NCI-H1048 (cell line): ENCODE measurements at places on chromosomes 7 and 10.
A peak's percentile ranks its signal among the peaks of the same experiment; 100 is the strongest.

- DNase-seq, result peak; percentile 16
Measured at GRCh38 chr7:64630496-64630895, 35.4 kb upstream of the ZNF107 start.

GRCh38 chr7:55134786-55135185 is 116.0 kb downstream of the EGFR start:
- no peak for DNase-seq

GRCh38 chr7:39592586-39592985 is 26.4 kb downstream of the YAE1 start:
- no peak for DNase-seq

GRCh38 chr7:101243646-101244374 is 1.1 kb downstream of the FIS1 start:
- no peak for DNase-seq

DNA sequence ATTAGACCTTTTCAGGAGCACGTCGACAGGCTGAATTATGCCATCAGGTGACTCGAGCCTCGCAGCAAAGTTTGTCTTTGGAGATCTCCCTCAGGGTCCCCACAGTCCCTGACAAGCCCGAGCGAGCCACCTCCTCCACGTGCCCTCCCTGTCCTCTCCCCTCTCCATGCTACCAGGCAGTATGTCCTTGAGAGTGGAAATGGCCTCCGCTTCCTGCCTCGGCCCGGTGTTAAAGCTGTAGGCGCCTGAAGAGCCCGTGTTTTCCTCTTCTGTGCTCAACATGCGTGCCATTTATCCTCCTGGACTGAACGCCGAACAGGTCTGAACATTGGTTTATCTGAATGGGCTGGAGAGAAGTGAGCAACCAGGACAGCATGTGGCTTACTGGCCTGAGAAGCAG is 82.6 kb downstream of the GPR26 start:
- no peak for DNase-seq

GRCh38 chr10:105925045-105925785 is 1239.3 kb downstream of the SORCS1 start:
- DNase-seq, result no peak

DNA sequence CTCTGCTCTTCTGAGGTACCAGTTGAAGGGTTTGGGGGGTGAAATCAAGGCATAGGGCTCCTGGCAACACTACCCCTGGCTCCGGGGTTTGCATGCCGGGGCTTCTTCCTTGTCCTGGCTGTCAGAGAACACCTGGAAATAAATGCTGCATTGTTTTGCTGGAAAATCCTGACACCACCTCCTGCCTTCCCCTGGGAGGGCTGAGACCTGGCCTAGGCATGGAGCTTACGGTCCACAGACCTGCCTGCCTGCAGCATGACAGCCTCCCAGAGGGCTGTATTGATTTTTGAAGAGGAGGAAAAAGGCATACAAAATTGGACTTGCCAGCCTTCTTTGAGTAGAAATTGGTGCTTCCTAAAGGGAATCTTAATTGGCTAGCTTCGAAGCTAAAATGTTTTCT is 227.1 kb downstream of the MGMT start:
- no peak for DNase-seq

DNA sequence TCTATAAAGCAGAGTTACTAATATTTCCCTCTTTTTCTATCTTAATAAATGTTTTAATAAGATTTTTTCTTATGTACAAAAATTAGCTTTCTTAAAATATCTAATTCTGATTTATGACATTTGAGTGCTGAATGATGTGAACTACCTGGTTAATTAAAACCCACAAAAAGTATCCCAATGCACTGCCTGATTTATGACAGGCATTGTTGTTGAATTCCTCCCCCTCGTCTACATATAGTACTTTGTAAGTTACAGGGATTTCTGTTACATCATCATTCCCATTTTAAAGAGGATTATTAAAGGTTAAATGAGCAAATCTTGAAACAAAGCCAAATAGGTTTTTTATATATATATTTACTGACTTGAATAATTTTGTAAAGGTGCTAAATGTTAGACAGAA is 91.1 kb downstream of the NRBF2 start:
- no peak for DNase-seq

GRCh38 chr7:121084748-121085336 is 96.3 kb downstream of the CPED1 start:
- DNase-seq, result no peak

GRCh38 chr7:30816645-30817370 is 45.6 kb downstream of the MINDY4 start:
- no peak for DNase-seq

- no peak for DNase-seq
Measured at GRCh38 chr7:12747687-12748306, 60.4 kb downstream of the ARL4A start.

DNA sequence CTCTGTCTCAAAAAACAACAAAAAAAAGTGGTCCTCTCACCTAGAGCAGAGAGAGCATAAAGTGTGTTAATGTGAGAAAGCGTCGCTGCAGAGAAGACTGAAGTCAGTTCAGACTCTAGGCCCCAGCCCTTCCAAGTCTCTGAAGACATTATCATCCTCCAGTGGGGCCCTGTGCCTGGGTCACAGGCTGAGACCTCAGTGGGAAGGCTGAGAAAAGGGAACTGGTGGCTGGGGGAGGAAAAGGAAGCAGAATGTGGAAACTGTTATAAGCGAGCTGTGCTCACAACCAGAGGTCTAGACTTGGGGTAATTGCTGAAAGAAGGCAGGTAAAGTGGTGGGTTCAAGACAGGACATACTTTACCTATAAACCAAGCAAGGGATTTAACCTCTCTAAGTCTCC is 4.9 kb upstream of the RRP12 start:
- no peak for DNase-seq

DNA sequence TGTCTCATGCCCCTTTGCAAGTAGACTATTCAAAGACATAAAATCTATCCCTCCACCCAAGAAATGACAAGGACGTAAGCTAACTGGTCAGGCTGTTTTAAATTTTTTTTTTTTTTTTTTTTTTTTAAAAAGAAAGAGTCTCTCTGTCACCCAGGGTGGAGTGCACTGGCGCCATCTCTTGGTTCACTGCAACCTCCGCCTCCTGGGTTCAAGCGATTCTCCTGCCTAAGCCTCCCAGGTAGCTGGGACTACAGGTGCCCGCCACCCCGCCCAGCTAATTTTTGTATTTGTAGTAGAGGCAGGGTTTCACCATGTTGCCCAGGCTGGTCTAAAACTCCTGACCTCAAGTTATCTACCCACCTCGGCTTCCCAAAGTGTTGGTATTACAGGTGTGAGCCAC is 11.2 kb downstream of the TRA2A start:
- DNase-seq, result no peak

DNA sequence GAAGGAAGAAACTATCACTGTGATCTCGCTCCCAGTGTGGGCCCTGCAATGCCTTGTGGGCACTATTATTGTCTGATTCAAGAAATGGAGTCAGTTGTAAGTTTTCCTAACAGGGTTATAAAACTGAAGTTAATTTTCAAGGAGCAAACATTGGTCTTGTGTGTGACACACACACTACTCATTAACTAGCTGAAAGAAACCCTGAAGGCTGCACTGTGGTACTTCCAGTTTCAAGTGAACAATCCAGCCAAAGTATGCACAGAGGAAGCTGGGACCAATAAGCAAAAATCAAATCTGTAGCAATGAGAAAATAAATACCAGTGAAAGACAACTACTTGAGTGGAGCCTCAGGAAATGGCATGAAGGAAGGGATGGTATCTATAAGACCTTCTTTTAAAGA is 506.6 kb upstream of the POT1 start:
- no peak for DNase-seq

- no peak for DNase-seq
Measured at GRCh38 chr7:1466524-1467271, 7.4 kb upstream of the MICALL2 start.

GRCh38 chr7:134946260-134946659 is 40.0 kb upstream of the AGBL3 start:
- DNase-seq, result no peak

- no peak for DNase-seq
Measured at GRCh38 chr7:22729180-22729825, 2.3 kb downstream of the IL6 start.

- DNase-seq, result no peak
Measured at GRCh38 chr7:122384528-122384927, 80.0 kb upstream of the FEZF1 start.

- no peak for DNase-seq
Measured at GRCh38 chr7:2403718-2404648, 572 bp downstream of the CHST12 start.

DNA sequence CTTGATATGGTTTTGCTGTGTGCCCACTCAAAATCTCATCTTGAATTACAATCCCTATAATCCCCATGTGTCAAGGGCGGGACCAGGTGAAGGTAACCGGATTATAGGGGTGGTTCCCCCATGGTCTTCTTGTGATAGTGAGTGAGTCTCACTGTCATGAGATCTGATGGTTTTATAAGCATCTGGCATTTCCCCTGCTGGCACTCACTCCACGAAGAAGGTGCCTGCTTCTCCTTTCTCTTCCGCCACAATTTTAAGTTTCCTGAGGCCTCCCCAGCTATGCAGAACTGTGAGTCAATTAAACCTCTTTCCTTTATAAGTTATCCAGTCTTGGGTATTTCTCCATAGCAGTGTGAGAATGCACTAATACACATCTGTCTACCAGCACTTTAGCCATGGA is 109.5 kb upstream of the SDK1 start:
- DNase-seq, result no peak

DNA sequence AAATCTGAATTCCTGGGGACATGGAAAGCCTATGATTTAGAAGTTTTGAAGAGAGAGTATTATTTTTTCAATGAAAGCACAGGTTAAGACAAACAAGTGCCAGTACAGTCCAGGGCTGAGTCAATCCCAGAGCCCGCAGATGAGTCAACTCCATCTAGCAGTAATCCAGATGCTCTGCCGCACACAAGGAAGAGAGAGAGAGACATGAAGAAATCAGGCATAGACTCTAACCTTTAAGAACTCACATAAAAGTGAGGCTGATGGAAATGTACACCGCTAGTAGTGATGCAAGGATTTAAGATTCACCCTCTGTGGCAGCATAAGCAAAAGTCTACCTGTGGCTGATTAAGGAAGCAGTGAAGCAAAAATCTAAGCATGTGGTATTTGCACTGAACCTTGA is 651.5 kb downstream of the TNS3 start:
- DNase-seq, result no peak

DNA sequence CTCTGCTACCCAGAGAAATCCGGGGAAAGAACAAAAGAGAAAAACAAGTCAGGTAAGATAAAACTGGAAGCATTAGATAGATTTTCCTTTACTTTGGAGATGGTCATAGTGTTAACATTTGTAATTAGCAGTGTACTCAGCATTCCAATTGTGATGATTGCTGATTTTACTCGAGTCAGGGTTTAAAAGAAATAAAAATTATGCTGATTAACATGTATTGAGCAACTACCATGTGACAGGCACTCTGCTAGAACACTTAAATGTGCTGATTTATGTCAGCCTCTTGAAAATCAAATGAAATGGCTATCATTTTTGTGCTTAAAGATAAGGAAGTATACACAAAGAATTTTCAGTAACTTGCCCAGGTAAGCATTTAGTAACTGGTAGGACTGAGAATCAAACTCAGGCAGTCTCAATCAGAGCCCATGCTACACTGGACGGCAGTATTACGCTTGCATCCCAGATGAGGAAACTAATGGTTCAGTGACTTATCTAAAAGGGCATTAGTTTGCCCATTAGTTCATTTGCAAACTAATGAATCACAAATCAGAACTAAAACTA is 735.1 kb upstream of the SORCS1 start:
- DNase-seq, result no peak

GRCh38 chr7:75992083-75992755 is 2.2 kb downstream of the TMEM120A start:
- no peak for DNase-seq

DNA sequence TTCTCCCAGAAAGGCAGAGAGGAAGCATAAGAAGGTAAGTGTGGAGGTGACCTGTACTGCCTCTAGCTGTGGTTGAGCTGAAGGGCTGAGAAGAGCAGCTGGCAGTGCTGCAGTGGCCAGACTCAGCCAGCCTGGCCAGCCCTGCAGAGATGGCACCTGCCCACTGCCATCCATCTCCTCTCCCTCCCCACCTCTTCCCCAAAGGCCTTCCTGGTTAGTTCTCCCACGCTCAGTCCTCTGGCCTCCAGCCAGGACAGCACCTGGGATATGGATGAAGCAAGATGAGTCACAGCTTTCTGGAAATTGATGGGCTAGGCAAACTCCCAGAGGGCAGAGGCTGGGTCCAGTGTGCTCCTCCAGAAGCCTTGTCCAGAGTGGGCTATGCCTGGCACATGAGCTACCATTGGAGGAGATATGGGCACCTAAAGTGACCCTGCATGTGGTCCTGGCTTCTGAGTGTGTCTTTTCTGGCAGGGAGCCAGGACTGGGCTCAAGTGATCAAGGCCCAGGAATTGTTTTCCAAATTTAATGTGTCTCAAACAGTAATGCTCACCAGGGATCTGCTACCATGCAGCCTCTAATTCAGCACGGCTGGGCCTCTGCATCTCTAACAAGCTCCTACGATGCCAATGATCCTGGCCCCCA is 81.0 kb upstream of the CACUL1 start:
- DNase-seq, result no peak
